ENCODE measurements at places on chromosomes 2 and 18.

- no peak for DNase-seq
Observed at GRCh38 chr2:231126123-231126522, 1.3 kb upstream of the HTR2B start.

DNA sequence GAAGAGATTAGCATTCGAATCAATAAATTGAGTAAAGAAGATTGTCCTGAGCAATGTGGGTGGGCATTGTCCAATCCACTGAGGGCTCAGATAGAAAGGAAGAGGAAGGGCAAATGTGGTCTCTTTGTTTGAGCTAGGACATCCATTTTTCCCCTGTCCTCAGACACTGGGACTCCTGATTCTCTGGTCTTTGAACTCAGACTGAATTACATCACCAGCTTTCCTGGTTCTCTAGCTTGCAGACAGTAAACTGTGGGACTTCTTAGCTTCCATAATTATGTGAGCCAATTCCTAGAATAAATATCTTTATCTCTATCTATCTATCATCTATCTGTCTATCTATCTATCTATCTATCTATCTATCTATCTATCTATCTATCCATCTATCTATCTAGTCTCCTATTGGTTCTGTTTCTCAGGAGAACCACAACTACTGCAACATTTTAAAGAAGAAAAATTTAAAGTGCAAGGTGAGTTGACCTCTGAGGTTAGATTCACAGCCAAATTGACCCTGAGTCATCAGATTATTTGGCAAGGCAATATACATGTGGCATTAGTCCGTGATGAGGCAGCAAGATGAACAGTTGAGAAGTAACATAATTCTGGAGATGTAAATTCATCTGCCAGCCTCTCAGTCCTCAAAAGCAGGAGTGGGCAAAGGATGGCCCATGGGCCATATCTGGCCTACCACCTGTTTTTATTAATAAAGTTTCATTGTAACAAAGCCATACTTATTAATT is 191.4 kb downstream of the PDE11A start:
- no peak for DNase-seq

DNA sequence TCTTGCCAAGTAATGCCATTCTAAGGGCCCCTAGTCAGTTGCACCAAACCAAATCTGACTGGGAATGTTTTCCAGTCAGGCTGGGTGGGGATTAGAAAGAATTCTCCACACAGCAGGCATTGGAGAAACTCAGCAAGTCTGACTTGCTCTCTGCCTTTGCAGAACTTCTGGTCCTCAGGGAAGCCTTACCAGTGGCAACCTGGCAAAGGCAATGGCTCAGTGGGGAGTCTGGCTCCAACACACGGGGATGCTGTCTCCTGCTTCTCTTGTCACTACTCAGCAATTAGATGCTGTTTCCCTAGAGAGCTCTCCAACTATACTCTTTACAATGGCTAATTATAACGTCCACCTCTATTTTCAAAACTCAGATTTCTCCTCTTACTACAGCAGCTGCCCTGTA is 810.7 kb downstream of the LRRTM4 start:
- DNase-seq, result peak; percentile 45

DNA sequence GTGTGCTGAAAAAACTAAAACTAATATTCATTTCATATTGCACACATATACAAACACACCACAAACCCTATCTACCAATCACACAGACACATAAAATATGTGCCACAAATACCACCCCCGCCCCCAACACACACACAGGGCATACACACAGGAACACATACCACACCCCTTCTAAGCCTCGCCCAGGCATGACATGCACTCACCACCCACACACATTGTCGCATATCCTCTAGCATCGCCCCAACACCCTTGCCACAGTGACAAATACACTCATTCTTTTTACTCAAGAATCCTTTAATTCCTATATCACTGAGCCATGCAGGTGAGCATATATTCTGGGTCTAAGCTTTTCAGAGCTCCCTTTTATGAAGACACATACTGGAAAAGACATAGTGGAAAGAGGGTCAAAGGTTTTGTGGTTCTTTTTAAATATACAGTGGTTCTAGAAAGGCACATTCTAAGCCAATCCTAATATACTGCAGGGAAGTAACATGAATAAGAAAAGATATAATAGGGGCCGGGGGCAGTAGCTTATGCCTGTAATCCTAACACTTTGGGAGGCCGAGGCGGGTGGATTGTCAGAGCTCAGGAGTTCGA is 24.5 kb upstream of the LCLAT1 start:
- no peak for DNase-seq

GRCh38 chr2:60821587-60822302 is 59.6 kb upstream of the REL start:
- no peak for DNase-seq

- peak; percentile 81 for DNase-seq
Observed at GRCh38 chr2:95042472-95043271, 17.2 kb downstream of the MAL start.

DNA sequence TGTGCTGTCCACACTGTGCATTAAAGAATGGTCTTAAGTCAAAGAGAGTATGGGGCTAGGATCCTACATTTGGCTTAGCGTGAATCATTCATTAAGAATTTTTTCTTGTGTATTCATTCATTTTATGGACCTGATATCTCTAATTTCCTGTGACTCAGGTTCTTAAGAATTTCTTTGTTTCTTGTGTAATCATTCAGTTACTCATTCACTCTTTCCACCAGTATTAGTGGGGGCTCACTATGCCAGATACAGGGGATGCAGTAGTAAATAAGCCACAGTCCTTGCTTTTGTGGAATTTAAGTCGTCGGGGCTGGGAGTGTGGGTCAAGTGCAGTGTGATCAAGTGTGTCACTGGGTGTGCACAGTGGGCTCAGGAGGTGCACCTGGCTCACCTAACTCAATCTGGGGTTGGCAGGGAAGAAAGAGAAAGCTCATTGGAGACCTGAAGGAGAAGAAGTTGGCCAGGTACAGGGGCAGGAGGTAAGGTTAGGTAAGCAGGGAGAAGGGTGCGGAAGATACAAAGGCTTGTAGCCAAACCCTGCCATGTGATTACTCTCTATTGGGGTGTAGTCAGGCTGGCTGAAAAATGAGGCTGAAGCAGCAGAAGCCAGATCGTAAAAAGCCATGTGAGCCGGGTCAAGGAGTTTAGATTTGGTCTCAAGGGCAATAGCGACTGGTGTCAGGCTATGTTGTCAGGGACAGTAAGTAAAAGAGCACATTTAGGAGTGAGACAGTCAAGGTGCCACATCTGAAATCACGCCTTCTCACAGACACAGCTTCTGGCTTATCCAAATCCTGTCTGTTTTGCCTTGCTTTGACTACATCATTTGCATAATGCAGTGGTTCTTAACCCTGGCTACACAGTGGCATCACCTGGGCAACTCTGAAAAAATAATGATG is 67.2 kb downstream of the KCTD1 start:
- no peak for DNase-seq

- DNase-seq, result no peak
Observed at GRCh38 chr18:69213842-69214241, 186.8 kb upstream of the DOK6 start.

DNA sequence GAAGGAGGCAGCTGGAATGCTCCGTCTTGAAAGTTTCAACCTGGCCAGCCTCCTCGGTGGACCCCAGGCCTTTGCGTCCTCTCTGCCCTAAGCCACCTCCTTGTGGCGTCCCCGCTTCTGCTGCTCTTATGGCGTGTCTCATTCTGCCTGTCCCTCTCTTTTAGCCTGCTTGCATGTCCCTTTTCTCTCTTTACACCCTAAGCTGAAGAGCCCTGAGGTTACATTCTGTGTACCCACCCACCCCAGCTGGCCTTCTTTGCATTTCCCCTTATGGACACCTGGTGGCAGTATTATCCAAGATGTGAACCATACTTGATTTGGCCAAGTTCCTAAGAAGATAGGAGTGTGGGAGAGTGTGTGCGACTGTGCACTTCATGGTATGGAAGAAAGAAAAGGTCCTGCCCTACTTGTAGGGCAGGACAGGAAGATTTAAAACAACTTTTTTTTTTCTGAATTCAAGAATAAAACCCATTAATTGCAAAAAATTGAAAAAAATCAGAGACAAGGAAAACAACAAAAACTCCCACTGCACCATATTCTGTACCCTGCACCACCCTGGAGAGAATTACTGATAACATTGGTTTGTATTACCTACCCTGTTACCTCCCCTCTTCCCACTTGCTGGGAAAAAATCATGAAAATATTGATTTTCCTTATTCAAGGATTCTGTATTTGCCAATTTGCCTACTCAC is 77.4 kb downstream of the DYSF start:
- DNase-seq, result no peak

- no peak for DNase-seq
Observed at GRCh38 chr2:217035967-217036366, 176.1 kb upstream of the TNP1 start.

DNA sequence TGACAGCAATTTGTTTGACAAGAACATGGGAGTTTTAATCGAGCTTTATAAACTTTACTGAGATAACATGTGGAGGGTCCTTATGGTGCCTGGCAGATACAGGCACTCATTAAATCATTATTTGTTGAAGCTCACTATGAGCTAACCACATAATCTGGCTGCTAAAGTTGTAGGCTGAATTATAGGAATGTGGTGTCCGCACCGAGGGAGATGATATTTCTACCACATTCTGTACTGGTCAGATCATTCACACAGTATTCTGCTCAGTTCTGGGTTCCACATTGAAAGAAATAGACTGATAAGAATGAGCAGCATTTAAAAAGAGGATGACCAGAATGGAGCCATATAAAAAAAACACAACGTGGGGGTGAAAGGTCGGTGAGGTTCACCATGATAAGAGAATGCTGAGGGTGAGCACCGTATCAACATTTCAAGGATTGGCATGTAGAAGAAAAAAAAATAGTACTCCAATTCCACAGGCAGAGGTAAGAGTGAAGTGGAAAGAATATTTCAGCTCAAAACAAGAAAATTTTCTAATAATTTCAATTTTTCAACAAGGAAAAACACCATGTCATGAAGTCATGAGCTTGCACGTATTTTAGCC is 54.4 kb downstream of the TMEFF2 start:
- DNase-seq, result no peak

DNA sequence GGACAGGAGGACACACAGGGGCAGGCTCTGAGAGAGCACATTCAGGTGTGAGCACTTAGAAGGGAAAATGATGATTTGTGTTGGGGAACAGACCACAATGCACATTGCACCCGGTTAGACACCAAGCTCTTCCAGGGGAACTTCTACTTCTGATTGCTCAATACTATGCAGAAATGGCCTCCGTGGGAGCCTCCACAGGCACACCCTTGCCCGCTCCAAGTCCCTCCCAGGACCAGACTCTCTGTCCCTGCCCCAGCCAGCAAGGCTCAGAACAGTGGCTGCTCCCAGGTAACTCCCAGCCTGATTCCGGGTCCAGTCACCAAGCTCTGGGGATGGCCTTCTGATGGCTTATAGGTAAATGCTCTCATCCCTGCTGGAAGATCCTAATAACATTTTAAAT is 56.2 kb downstream of the BCL2L11 start:
- DNase-seq, result no peak

DNA sequence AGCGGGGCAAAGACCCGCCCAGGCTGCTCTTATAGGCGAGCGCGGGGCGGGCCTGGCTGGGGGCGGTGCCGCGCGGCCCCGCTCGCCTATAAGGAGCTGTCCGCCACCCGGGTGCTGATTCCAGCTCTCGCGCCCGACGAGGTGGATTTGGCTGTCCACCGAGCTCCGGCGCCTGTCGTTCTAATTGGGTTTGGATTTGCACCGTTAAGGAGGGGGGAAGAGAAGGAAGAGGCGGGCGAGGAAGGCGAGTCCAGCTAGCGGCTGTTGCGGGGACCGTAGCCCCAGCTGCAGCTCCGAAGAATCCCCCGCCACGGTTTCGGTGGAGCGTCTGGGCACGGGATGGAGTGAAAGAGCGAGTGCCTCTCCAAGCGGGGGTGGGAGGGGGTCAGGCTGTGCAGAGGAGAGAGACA is at the start of gene CNTNAP5:
CNTNAP5 (plus strand) TSS at position 117 of the 410 bp plus-strand sequence. CDS start 364 bp downstream, outside the sequence.
- peak; percentile 73 for DNase-seq

- DNase-seq, result peak; percentile 56
Observed at GRCh38 chr18:76495435-76496193, 572 bp upstream of the ZNF516 start.

- no peak for DNase-seq
Observed at GRCh38 chr2:201883606-201884369, 77.5 kb downstream of the CDK15 start.

DNA sequence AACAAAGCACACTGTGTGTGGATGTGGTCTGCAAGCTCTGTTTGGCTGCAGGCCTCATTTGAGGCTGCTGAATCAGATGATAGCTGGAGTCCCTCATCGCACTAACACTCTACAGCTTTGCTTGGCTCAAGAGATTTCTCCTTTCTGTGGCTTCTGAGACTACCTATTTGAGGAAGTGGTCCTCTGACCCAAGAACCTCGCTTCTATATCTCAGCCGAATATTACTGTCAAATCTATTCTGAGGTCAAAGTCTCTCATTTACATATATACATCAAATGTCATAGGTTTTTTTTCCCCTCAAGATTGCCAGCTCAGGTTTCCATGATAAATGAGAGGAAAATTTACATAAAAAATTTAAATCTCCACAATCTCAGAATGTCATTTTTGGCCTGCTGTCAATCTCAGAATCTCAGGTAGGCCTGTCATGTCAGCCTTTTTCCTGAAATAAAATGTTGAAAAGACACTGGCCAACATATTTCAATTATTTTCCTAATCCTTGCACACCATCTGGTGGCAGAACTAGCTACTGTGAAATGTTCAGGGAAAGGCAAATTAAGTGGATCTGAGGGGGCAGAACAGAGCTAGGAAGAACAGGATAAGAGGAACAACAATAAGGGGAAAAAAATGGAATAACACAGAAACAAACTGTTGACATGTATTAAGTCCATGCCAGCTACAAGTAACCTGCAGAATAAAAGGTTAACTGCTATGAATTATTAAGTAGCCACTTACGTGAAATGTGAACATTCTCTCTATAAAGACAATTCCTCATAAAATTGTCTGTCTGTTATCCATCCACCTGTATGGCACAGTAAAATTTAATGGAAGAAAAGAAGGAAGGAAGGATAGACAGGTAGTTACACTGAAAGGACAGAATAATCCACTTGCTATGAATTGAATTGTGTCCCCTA is 39.3 kb downstream of the AP1S3 start:
- DNase-seq, result peak; percentile 47

DNA sequence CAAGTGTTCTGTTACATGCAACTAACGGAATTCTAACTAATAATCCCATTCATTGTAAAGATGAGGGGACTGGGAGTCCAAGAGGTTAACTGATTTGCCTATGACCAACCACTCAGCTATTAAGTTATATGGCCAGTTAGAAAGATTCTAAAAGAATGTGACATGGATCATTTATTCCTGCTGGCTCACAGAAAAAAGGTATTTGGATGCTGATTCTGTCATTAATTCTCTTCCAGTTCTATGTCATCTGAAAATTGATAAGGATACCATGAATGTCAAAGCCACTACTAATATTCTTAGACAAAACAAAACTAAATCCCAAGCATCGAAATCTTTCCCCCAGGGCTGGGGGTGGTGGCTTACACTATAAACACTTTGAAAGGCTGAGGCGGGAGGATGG is 41.2 kb upstream of the GORASP2 start:
- DNase-seq, result no peak

GRCh38 chr2:112765251-112765650 is 842 bp upstream of the CKAP2L start:
- DNase-seq, result no peak
